Epithelial cell of proximal tubule (primary cell): ENCODE measurements at places on chromosomes 16 and 17. TPM values are rescaled to one million over a fixed set of nuclear protein-coding genes. Genes with fewer than 3 reads are reported as not detected.

The KRT12 gene
- not detected in 2 replicates for total RNA-seq

The TPSAB1 gene
- total RNA-seq: not detected in 2 replicates

The MARVELD3 gene
- 2.2 and 7.9 TPM in 2 replicates for total RNA-seq

The MT4 gene
- total RNA-seq: not detected in 2 replicates

The CHST6 gene
- 2.2 and 3.0 TPM in 2 replicates for total RNA-seq

The BAHCC1 gene
- total RNA-seq: 4.8 and 6.2 TPM in 2 replicates

The CMTM1 gene
- total RNA-seq: 4.3 and 5.0 TPM in 2 replicates

The SLC16A5 gene
- 15.1 and 15.9 TPM in 2 replicates for total RNA-seq

The DPEP3 gene
- not detected in 2 replicates for total RNA-seq

The KLHL36 gene
- 63.7 and 65.7 TPM in 2 replicates for total RNA-seq

The C17orf50 gene
- total RNA-seq: 1.0 TPM in 1 of 2 replicates, not detected in the other

The HOXB1 gene
- total RNA-seq: not detected in 2 replicates

- no peak for DNase-seq
These were observed 25.9 kb upstream of the TNFRSF13B start for GRCh38 chr17:16997514-16998429.

GRCh38 chr17:46995841-46996571 is 17.0 kb upstream of the RPRML start:
- peak; percentile 30 for DNase-seq

- DNase-seq: no peak
These were observed 590.6 kb downstream of the MAF start for GRCh38 chr16:79009896-79010295.

DNA sequence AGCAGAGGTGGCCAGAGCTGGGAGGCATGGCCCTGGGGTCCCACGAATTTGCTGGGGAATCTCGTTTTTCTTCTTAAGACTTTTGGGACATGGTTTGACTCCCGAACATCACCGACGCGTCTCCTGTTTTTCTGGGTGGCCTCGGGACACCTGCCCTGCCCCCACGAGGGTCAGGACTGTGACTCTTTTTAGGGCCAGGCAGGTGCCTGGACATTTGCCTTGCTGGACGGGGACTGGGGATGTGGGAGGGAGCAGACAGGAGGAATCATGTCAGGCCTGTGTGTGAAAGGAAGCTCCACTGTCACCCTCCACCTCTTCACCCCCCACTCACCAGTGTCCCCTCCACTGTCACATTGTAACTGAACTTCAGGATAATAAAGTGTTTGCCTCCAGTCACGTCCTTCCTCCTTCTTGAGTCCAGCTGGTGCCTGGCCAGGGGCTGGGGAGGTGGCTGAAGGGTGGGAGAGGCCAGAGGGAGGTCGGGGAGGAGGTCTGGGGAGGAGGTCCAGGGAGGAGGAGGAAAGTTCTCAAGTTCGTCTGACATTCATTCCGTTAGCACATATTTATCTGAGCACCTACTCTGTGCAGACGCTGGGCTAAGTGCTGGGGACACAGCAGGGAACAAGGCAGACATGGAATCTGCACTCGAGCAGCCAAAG is 2.3 kb downstream of the CSF3 start:
- DNase-seq: no peak

DNA sequence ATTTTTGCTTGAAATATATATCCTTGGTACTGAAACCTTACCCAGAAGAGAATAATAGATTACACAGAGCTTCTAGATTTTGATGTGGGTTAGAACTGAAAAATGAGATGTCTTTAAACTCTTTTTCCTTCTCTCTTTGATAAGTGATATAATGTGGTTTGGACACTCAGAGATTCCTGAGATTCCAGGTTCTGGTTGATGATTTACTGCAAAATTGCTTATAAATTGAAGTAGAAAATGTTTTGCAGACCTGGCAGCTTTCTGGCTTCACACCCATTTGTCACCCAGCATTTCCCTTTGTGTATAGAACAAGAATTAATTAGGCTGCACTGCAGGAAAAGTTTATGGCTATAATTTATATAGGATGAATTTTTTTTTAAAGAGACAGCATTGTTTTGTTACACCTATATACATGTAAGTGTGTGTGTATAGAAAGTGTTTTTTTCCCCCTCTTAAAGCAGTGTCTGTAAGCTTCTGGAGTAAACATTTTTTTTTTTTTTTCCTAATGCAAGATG is 23.5 kb downstream of the AATF start:
- DNase-seq: peak; percentile 26

DNA sequence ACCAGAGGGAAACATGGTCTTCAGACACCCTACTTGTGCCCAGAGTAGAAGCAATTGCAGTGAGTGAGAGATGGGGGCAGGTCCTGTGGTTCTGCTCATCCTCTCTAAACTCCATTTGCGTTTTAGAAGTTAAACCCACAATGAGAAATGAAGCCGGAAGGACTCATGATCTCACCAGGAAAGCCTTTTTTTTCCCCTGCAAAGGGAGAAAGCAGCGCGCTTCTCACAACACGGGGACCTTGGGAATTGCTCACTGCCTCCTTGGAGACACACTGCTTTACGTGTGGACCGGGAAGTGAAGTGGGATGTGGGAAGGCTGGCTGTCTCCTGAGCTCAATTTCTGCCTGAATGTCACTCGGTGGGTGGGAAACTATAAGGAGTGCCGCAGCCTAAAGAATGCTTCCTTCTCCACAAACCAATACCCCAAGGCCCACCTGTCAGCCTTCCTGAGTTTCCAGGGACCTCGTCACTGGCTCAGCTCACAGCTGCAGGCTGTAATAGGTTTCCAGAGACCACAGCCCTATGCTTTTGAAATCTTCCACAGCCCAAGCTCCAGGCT is 365.4 kb downstream of the XYLT1 start:
- no peak for DNase-seq

DNA sequence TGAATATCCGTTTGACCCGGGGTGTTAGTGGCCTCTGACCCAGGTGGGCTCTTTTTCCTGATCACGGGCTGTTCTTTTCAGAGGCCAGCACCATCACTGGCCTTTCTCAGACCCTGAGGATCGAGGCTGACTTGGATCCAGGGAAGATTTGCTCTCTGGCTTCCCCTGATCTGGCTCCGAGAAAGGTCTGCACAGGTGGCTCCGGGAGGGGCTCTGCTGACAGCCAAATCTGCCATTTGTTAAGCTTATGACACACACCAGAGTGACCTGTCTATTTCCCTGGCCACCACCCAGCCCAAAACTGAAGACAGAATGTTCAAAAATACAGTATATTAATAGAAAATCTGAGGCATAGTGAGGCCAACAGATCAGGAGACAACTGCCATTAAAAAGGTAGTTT is 221.8 kb upstream of the TNRC6C start:
- DNase-seq: no peak

DNA sequence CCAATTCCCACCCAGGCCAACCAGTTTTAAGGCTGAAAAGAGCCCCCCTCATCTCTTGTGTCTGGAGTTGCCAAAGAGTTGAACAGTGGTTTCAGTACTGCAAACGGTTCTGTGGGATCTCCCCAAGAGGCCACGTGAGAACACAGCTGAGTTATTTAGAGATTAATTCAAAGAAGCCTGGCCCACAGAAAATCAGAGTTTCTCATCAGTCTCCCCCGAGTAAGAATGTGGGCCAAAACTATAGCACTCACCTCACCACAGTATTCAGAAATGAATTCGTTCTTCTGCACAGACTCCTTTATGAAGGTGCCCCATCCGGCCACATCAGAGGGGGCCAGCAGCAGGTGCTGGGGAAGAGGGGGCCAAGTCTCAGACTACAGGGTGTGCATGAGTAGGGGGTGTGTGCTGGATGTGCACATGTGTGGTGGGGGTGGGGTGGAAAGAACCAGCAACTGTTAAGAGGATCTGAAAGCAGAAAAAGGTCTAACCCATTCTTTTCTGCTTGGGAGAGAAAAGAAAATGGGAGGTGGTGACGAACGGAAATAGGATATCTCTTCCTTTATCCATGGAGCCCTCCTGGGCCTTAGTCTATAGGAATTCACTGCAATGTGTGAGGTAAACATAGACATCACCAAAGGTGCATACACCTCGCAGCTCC is 22.6 kb downstream of the CNTNAP1 start:
- no peak for DNase-seq

- DNase-seq: no peak
These were observed 92.0 kb upstream of the ASIC2 start for GRCh38 chr17:33385133-33385532.

DNA sequence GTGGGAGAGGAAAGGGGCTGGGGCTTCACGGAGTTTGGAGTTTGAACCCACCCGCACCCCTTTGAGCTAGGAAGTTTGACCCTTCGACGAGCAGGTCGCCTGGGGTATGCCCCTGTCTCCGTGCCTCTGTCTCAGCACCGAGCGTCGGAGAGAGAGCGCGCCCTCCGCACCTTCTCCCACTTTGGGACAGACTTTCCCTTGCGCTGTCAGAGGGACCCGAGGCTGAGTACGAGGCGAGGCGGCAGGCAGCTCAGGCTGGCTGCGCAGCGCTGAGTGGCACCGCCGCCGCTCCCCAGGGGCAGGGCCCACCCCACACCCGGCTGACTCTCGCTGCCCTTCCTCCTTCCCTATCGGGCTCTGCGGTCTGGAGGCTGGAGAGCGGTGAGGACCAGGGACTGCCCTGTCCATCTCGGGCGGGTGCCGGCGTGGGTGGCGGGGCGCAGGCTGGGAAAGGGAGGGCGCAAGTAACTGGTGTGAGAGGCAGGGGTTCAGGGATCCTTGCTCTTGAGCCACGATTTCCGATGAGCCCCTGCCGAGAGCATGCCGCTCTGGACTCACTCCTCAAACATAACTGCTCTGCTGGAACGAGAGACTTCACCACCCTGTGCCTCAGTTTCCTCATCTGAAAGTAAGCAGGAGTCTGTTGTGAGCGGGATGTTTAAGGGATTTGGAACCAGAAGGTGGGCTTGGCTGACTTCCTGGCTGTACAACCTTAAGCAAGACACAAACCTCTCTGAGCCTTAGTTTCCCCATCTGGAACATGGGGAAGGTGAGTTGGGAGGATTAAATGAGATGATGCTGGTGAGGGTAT is 981 bp downstream of the BEAN1 start:
- DNase-seq: no peak

GRCh38 chr16:84751947-84752346 is 52.1 kb downstream of the USP10 start:
- no peak for DNase-seq

DNA sequence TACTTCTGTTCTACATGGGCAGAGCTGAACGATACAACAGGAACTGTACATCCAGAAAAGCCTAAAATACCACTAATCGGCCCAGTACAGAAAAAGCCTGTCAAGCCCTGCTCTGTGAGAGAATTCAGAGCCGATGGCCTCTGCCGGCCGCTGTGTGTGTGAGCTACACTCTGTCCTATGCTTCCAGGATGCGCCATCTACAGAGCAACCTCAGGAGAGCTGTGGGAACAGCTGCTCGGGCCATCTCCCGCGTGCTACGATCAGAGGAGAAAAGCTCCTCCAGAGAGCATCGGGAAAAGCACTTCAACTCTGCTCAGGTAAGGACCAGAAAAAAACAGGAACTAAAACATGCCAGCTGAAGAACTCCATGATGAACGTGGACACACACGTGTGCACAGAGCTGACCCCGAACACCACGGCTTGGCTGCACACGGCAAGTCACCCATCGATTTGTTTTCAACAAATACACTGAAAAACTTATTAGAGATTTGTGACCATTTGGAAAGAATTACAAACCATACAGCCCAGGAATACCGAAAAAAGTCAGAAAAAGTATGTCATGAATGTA is 115.9 kb downstream of the ANKRD11 start:
- DNase-seq: no peak

DNA sequence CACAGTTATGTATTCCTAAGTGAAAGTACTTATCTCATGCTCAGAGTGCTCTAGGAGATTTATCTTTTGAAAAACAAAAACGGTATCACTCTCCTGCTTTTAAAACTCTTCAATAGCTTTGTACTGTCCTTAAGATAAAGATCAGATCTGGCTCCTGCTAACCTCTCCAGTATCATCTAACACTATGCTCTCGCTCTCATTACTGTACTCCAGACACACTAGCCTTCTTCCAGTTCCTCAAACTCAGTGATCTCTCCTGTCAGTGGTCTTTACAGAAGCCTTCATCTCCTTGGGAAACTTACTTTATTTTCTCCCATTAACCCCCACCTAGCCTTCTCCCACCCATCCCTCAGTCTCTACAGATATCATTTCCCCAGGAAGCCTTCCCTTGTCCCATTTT is 10.1 kb downstream of the ULK2 start:
- DNase-seq: no peak

GRCh38 chr17:28053044-28053670 is 10.7 kb downstream of the NLK start:
- no peak for DNase-seq

DNA sequence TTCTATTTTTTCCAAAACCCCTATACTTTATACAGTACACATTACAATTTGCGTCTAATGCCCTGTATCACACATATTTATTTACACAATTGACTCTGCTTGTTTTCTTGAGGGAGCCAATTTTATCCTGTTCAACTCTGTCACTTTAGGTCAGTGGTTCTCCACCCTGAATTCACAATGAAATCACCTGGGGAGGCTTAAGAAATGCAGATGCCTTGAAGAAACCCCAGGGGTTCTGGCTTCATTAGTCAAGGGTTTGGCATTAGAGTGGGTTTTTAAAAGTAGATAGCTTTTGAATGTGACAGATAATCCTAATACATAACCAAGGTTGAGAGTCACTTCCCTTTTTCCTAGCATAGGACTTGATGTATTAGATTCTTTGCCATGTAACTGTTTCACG is 398.6 kb upstream of the ERCC4 start:
- DNase-seq: no peak

- no peak for DNase-seq
These were observed 23.4 kb downstream of the AXIN2 start for GRCh38 chr17:65537845-65538674.

- no peak for DNase-seq
These were observed 273.1 kb downstream of the CDH13 start for GRCh38 chr16:82899731-82900450.

DNA sequence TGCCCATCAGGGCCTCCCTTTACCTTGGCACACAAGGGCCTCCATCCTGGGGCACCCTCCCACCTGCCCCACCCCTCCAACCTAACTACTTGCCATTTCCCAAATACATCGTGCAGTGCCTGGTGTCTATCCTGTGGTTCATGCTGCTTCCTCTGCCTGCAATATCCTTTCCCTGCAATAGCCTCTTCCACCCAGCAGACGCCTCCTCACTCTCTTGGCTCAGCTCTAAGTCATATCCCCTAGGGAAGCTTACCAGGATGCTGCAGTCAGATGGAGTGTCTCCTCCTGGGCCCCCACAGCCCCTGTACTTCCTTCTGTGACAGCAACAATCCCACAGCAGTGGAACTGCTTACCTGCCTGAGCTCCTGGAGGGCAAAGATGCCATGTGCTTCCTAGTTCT is 36.7 kb downstream of the CCDC182 start:
- no peak for DNase-seq

DNA sequence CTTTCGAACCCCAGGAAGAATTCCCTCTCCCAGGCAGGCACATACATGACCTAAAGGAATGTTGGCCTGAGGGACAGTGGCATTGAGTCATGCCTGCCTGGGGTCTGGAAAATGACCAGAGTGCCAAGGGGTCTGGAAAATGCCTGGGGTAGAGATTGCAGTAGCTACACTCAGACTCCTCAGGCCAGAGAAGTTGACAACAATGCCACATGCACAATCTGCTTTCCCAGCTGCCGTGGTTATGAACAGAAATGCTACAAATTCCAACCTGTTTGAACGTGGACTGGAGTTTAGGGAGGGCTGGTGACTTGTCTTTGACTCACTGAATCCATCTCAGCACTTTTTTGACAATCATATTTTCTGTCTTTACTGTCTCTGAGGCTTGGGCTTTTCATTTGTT is 250.0 kb downstream of the ABCC12 start:
- DNase-seq: no peak

GRCh38 chr16:4006397-4006999 is 109.7 kb downstream of the ADCY9 start:
- no peak for DNase-seq

GRCh38 chr17:80942423-80943345 is 49.0 kb upstream of the CHMP6 start:
- no peak for DNase-seq

GRCh38 chr17:44863061-44863918 is 15.6 kb downstream of the HIGD1B start:
- no peak for DNase-seq
